Fibroblast of lung (primary cell): ENCODE measurements at places on chromosomes 4 and X. TPM values are rescaled to one million over a fixed set of nuclear protein-coding genes. Genes with fewer than 3 reads are reported as not detected.

- no peak for DNase-seq
These were observed 27.3 kb downstream of the WDR1 start for GRCh38 chr4:10089346-10089745.

- DNase-seq: no peak
These were observed 60.8 kb upstream of the GRPEL1 start for GRCh38 chr4:7128644-7129043.

DNA sequence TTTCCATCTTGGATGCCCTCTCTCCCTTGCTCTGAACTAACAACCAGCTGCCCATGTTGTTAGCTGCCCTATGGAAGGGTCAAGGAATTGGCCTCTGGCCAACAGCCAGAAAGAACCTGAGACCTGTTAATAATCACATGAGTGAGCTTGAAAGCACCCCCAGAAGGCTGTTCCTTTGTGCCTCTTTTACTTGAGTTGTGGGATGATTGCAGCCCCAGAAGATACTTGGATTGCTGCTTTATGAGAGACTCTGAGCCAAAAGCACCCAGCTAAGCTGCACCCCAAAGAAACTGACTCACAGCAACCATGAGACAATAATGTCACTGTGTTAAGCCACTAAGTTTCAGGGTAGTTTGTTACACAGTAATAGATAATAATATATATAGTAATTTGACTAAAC is 73.3 kb downstream of the FRYL start:
- no peak for DNase-seq

- DNase-seq: no peak
These were observed 1957.1 kb upstream of the ADGRL3 start for GRCh38 chr4:59243038-59243437.

DNA sequence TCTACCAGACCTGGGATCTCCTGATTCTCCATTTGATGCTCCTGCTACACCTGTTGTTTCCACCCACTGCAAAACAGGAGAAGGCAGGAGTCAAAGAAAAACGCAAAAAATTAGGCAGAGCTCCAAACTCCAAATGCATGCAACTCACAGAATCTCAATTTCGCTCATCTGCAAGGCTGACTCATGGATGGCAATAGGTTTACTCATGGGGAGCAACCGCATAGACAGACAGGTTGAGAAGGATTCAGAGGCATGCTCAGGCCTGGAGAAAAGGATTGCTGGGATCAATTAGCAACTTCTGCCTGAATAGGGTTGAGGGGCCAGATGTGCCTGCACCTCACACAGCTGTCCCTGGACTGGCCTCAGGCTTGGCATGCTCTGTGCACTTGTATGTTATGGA is 231.0 kb downstream of the LDB2 start:
- DNase-seq: peak; percentile 83

GRCh38 chr4:159508917-159509500 is 406.1 kb downstream of the RAPGEF2 start:
- DNase-seq: no peak

OTC gene
- total RNA-seq: not detected in 2 replicates

TKTL1 gene
- total RNA-seq: not detected in 2 replicates

KLB gene
- not detected in 2 replicates for total RNA-seq

VGLL1 gene
- total RNA-seq: not detected in 2 replicates
